CD4-positive, alpha-beta T cell (primary cell): ENCODE measurements at places on chromosomes 3 and 15.
A peak's percentile ranks its signal among the peaks of the same experiment; 100 is the strongest.

- DNase-seq = no peak
Measured at GRCh38 chr3:187251599-187251998, 39.9 kb downstream of the MASP1 start.

DNA sequence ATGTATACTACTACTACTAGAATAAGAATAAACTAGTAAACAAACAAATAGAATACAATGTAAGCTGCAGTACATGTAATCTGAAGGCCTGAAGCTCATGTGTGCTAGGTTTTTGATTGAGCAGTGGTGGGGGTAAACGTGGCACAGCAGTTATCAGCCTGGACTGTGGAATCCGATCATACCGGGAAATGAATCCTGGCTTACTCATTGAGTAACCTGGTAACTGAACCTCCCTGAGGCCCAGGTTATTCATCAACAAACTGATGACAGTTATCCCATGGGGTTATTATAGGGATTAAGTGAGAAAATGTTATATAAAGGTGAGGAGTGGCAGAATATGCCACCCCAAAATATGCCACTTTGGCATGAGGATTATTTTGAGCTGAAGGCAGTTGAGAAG lies 339.1 kb downstream of the FHIT start:
- DNase-seq = no peak

GRCh38 chr3:49864505-49864904 lies 5.2 kb downstream of the CAMKV start:
- no peak for DNase-seq

GRCh38 chr15:72070817-72071447 lies 47.0 kb downstream of the MYO9A start:
- DNase-seq = no peak

DNA sequence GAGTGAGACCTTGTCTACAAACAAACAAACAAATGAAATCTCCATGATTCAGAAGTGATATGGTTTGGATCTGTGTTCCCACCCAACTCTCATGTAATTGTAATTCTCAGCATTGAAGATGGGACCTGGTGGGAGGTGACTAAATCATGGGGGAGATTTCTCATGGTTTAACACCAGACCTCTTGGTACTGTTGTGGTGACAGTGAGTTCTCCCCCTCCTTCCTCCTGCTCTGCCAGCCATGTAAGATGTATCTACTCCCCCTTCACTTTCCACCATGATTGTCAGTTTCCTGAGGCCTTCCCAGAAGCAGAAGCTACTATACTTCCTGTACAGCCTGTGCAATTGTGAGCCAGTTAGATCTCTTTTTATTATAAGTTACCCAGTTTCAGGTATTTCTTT lies 438.4 kb upstream of the THBS1 start:
- DNase-seq = no peak

DNA sequence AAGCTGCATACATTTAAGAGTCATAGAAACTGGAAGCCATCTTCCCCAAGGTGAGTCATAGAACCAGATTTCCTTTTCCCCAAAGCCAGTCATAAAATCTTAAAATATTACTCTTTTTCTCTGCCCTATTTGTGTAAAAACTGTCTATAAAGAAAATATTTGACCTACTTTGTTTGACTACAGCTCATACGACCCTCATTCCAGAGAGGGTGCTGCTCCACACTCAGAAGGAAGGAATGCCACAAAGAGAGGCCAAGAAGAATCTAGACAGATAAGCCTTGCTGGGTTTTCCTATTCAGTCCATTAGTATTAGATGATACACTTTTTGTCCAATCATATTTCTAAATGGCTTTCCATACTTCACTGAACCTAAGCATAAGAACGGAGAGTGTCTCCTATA lies 671.6 kb upstream of the SGO1 start:
- DNase-seq = no peak

DNA sequence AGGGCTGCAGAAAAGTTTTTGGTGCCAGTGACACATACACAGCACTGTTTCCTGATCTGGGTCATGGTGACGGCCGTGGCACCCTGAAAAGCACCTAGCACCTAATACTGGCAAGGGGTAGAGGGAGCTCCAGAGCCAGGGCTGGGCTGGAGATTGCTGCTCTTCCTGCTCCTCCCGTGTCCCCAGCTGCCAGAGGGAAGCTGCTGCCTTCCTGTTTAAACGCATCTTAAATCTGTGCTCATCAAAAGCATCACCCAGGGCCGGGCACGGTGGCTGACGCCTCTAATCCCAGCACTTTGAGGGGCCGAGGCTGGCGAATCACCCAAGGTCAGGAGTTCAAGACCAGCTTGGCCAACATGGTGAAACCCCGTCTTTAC lies 156.7 kb upstream of the MEF2A start:
- DNase-seq = peak; percentile 32

DNA sequence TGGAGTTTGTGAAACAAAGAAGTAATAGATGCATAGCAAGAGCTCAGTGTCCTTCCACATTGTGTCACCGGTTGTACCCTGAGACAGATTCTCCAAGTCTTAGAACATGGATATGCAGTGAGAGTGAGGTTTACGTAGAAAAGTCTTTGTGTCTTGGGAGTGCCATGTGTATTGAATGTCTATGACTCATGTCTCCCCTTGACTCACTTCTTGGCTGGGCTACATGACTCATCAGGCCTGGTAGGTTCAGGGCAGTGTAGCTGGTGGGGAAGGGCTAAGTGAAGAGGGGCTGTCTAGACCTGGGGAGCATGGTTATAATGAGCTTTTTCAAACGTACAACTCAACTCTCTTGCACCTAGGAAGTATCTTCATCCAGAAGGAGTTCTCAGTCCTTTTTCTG lies 167.4 kb downstream of the GAP43 start:
- peak; percentile 57 for DNase-seq

DNA sequence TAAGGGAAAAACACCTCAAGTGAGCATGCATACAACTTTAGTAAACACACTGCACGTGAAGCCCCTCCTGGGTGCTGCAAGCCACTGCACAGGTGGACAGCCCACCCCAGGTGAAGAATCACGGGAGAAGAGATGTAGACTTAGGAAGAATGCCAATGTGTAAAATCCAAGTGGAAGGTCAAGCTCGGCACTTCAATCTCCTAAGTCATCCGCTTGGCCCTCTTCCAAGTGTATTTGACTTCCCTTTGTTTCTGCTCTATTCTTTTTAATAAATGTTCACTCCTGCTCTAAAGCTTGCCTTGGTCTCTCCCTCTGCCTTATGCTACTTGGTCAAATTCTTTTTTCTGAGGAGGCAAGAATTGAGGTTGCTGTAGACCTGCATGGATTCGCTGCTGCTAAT lies 316.6 kb downstream of the EDEM1 start:
- DNase-seq = no peak

DNA sequence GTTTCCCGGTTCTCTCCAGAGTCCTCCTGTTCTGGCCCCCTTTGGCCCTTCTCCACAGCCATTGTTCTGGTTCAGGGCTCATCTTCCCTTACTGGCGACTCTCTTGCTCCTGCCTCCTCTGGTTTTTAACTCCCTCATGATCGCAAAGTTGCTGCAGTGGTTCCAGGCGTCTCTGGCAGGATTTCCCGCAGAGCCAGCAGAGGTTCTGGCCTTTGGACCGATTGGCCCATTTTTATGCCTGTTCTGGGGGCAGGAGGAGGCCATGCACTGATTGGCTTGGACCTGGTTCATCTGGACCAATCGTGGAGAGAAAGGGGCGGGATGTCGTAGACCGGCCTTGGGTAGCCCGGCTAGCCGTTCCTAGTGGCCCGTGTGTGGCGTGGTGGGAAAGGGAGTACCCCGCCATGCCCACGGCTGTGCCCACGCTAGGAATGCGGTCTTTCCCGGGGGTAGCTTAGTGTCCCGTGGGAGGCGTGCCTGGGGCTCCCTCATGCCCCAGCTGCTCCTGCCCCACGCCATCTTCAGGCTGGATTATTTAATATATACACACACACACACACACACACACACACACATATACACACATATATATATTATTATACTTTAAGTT lies 113.4 kb downstream of the FBLN2 start:
- DNase-seq = no peak

DNA sequence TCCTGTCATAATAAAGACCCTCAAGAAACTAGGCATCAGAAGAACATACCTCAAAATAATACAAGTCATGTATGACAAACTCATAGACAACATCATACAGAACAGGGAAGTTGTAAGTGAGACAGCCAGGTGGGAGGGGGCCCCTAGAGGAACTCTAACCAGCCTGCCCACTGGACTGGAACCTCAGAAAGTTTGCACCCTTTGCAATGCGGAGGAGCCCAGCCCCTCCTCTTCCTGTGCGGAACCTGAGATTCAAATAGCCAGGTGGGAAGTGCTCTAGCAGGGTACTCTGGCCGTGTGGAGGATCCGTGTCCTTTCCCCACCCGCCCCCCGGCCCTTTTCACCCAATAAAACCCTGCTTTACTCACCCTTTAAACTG lies 387.0 kb upstream of the CBLB start:
- DNase-seq = no peak

DNA sequence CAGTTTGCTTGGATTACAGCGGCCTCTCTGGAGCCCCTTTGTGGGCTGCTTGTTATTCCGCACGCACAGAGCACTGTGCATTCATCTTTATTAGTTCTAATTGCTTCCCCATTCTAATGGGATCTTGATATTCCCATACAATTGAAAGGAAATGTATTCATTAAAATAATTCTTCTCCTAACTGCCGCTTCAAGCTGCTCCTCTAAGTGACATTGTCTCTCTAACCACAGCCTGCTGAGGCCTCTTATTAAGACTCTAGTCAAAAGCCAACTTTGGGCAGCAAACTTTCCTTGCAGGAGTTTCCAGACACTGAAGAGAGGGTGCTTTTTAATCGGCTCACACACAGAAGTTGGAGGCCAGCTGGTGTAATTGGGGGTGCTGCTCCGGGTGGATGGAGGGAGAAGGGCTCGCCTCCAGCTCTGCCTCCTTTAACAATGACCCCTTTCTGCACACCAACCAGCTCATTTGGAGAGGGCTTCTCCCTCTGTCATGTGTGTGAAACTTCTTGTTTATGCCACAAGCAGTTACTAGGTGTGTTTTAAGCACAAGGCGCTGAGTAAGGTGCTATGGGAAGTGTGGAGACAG lies 5.6 kb upstream of the MAGEF1 start:
- DNase-seq = no peak

DNA sequence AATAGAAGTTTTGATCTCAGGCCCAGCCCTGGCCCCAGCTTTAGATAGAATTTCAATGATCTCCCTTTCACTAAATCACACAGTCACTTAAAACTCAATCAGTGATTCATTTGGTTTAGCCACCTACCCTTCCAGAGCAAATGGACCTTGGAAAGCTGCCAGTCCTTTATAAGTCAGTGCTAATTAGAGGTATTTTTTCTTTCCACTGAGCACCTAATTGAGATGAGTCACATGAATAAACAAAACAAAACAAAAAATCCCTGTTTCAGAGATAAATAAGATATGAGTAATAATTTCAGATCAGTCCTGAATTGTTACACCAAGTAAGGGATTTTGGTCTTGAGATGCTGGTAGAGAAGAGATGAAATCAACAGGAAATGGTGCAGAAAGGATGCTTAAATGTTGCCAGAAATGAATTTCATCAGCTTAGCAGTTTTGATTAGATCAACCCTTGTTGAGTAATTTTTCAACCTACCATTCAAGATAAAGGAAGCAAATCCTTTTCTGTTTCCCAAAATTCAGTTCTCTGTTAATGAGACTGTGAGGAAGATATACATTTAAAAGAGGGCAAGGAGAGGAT lies 352.0 kb upstream of the COL8A1 start:
- DNase-seq = no peak

- DNase-seq = no peak
Measured at GRCh38 chr3:11717301-11717700, 73.6 kb upstream of the VGLL4 start.

- no peak for DNase-seq
Measured at GRCh38 chr3:149271669-149272068, 50.0 kb upstream of the CP start.

DNA sequence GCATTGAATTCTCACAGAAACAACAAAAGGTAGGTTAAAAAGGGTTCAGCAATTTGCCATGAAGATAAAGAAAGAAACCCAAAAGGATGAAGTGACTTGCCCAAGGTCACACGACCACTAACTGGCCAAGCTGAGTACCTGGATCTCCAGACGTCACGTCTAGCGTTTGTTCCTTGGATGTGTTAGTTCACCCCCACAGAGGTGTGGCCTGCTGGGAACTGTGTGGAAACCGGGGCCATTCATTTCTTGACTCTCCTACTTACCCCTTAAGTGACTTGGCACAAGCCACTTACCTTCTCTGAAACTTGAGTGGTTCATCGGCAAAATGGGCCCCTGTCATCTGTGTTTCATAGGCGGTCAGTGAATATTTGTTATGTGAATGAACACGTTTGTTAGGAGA lies 244.3 kb upstream of the SLCO3A1 start:
- DNase-seq = no peak

GRCh38 chr3:96491023-96491422 lies 323.4 kb upstream of the EPHA6 start:
- DNase-seq = no peak

- DNase-seq = no peak
Measured at GRCh38 chr3:3464131-3464530, 284.6 kb upstream of the CRBN start.

DNA sequence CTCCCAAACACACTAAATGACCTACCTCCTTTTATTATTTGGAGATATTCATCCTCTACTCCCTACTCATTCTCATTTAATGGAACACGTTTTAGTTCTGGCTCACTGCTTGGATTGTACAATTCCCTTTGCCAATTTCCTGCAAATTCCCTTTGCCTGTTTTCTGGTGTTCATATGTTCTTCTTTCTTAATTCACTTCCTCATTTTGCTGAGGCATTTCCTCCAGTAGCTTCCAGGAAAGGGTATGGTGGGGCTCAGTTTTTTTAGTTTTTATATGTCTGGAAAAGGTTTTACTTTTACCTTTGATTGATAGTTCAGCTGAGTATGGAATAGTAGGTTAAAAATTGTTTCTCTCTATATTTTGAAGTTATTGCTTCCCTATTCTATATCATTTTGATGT lies 143.6 kb upstream of the GOLIM4 start:
- no peak for DNase-seq

GRCh38 chr15:40091861-40092255 lies 16.8 kb downstream of the BMF start:
- DNase-seq = no peak

DNA sequence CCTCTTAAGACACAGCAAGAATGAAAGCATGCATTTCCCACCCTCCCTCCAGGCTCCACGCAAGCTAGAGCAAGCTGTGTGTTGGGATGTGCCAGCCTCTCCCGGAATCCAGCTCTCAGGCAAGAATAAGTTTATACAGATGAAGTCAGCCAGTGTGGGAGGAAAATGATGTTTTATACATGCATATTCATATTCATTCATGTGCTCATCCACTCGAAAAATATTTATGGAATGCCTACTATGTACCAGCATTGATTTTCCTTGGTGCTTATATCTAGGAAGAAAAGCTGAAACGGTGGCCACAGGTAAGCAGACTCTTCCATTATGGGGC lies 62.7 kb downstream of the KLHL6 start:
- DNase-seq = no peak
